ENCODE measurements at places on chromosomes 1 and 21.
A peak's percentile ranks its signal among the peaks of the same experiment; 100 is the strongest.

- DNase-seq: no peak
Observed at GRCh38 chr1:87600854-87601253, 272.2 kb downstream of the LMO4 start.

- DNase-seq: no peak
Observed at GRCh38 chr1:167460836-167461235, 57.5 kb downstream of the CD247 start.

- DNase-seq: no peak
Observed at GRCh38 chr1:180425952-180426351, 76.4 kb downstream of the ACBD6 start.

GRCh38 chr1:23742670-23743286, 493 bp upstream of the ELOA start:
- DNase-seq: no peak

- DNase-seq: no peak
Observed at GRCh38 chr1:221829327-221830015, 87.6 kb upstream of the DUSP10 start.

DNA sequence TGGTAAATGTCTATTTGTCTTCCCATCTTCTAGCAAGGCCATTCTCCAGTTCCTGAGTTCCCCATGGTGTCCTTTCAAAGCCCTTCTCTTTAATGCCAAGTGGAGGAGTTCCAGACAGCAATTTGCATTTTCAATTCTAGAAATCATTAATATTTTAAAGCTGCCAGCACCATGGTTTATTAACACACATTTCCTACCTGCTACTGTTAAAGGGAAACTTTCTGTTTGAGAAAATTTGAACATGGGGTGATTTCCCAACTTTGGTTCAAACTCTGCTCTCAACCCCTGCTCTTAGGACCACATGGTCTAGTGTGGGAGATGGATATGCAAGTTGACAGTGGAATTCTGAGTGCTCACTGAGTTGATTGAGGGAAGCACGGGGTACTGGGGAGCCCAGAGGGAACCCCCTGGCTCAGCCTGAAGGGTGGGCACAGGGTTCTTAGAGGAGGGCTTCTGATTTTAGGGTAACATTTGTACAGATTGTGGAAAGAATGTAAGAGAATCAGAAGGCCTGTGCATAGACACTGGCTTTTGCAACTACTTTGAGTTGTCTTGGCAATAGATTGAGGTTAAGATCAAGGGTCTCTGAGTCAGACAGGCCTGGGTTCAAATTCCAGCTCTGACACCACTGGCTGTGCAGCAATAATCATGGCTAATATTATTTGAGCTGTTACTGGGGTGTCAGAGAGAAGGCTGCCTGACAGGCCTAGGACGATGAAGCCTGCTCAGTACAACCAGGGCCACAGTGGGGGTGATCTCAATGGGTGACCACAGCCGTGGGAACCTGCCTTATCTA, 97.8 kb downstream of the BEND5 start:
- DNase-seq: no peak

DNA sequence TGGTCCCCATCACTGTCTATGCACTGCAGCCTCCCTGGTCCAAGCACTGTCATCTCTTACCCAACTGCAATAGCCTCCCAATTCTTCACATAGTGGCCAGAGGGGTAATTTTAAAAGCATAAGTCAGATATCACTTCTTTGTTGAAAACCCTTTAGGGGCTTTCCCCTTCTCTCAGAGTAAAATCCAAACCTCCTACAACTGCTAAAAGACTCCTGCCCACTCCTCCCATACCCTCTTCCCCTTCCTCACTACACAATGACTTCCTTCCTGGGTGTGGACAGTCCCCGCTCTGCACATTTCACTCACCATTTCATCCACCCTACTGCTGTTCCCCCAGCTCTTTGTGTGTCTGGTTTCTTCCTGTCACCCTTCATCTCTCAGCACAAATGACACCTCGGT, 8.3 kb downstream of the MCOLN2 start:
- DNase-seq: no peak

DNA sequence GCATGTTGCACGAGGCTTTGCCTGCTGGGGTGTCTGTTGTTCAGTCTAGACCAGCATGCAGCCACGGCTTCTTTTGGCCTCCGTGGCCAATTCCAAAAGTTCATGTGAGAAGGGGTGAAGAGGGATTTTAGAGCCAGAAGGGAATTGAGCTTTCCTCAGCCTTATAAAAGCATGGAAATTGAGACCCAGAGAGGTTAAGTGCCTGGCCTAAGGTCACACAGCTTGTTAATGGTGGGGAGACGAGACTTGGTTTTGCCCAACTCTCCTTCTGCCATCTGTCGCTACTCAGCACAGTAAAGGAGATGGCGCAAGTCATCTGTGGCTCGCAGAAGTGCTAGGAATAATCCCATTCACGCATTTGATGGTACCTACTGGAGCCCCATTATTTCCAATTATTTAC, 25.7 kb downstream of the ZBTB18 start:
- DNase-seq: no peak

DNA sequence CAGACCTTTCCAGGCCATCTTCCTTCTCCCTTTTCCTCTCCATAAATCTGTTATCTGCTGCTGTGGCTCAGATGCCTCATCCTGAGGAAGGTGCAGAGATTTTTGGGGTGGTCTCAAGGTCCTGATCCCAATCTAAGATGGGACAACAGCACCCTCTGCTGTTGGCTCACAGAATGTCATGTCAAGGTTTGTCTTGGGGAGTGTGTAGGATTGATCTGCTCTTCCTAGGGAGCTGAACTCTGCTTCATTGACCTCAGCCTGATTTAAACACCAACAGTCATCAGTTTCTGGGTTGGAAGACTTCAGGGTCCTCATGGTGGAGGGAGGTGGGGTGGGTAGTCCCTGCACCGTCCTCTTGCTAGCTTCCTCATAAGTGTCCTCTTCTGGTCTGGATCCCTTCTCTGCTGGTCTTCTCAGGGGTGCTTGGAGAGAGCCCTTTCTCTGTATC, 62.8 kb upstream of the LAX1 start:
- peak; percentile 37 for DNase-seq

- DNase-seq: no peak
Observed at GRCh38 chr1:37765916-37766664, 1.2 kb upstream of the EPHA10 start.

DNA sequence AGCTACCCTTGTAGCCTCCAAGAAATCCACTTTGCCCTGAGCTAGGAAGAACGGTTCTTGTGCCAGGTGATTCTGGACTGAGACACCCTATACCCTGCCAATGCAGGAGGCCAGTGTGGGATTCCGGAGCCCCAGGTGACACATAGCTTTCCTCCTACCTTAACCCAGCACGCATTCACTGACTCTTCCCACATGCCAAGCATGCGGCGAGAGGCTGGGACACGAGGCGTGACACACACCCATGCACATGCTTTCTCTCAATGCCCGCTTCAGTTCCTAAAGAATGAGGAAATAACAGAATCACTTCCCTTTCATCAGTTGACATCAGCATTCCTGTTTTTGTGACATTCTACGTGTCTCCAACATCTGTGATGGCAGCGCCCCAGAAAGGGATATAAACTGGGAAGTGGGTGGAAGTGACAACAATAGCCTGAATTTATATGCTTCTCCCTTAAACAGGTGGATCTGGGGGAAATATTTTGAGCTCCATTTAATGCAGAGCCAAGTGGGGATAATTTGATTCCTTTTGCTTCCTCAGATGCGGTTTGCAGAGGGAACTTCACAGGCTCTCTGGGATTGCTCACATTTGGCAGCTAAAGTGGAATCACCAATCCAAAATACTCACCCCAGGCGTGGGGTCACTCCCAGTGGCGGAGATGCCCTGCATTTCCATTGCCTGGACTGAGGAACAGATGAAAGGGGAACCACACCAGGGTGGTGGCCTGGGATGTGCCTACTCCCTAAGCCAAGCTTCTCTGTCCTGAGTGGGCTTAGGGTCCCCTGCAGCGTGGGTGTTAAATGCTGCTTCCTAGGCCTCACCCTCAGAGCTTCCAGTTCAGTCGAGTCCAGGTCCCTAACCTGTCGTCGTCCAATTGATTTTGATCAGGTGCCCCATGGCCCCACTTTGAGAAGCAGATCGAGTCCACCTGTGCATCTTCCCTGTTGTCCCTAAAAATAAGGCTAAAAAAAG, 445.1 kb downstream of the SIPA1L2 start:
- DNase-seq: no peak

GRCh38 chr1:164311377-164311776, 247.6 kb upstream of the PBX1 start:
- DNase-seq: no peak

DNA sequence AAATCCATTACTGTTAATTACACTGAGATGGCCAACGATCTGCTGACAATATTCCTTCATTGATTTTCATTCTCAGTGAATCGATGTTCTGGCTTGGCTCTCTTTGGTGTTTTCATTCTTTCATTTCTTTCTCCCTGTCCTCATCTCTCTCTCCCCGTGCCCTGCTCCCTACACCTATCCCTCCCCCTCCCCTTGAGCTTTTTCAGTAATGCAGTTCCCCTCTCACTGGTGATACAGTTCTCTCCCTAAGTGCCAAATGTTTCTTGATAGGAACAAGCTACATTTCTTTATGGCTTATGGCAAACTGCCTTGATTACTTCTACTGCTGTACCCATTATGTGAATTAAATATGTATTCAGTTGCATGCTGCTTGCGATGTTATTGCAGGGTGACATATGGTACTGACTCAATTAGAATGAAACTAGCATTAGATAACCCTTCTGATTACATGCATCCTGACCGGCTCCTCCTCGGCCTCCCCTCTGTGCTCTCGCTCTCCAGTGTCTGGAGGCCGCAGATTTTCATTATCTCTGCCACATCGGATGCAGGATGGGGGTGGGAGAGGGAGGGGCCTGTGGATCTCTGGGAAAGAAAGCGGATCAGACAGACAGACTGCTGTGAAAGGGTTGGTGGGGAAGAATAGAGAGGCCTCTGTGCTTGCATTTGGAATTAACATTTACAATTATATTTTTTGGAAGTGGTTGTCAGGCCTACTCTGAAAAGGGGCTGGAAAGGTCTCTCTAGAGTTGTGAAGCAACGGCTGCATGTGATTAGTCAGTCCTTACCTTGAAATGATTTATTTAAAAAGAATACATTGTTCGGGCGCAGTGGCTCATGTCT, 130.9 kb downstream of the PBX1 start:
- DNase-seq: no peak

DNA sequence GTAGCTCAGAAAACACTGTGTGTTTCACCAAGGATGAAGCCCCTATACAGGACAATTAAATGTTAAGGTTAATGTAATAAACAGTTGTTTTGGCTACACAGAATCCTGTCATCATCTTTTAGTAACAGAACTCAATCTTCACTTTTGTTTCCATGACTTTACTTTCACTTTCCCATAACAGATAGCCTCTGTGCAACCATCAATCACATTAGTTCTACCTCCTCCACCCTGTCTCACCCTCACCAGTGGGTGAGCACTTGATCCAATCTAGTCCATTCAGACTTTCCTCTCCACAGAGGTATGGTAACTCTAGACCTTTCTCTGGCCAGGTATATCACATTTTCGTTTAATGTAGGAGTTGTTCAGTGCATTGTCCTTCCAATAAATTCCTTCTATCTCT, 1018.5 kb downstream of the ADGRL2 start:
- no peak for DNase-seq

GRCh38 chr1:198942466-198942865, 303.6 kb downstream of the PTPRC start:
- no peak for DNase-seq

- no peak for DNase-seq
Observed at GRCh38 chr1:41633764-41634163, 149.3 kb upstream of the EDN2 start.

GRCh38 chr21:14609274-14609673, 63.2 kb upstream of the SAMSN1 start:
- DNase-seq: no peak

- DNase-seq: no peak
Observed at GRCh38 chr1:232853994-232854797, 49.0 kb downstream of the MAP10 start.

- no peak for DNase-seq
Observed at GRCh38 chr1:14678011-14678638, 79.6 kb downstream of the KAZN start.

GRCh38 chr1:34645919-34646318, 108.9 kb upstream of the GJB5 start:
- no peak for DNase-seq

GRCh38 chr21:42258885-42259407, 40.0 kb downstream of the ABCG1 start:
- DNase-seq: no peak

DNA sequence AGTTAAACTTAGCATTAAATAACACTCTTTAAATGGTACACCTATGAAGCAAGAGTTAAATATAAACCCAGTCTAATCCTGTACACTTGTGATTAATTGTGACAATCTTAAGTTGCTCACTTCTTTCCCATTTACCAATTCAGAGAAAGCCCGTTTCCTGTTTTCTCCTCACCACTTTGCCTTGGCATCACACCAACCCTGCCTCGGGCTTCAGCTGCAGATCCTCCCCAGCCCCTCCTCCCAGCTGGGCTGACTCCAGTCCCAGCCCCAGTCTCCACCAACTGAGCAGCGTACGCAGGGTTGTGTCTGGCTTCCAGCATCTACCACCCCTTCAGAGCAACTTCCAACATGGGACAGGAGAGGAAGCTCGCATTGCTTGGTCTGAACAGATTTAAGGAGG, 4.1 kb downstream of the PYCR2 start:
- DNase-seq: no peak

- DNase-seq: no peak
Observed at GRCh38 chr1:6962996-6963911, 178.0 kb downstream of the CAMTA1 start.

DNA sequence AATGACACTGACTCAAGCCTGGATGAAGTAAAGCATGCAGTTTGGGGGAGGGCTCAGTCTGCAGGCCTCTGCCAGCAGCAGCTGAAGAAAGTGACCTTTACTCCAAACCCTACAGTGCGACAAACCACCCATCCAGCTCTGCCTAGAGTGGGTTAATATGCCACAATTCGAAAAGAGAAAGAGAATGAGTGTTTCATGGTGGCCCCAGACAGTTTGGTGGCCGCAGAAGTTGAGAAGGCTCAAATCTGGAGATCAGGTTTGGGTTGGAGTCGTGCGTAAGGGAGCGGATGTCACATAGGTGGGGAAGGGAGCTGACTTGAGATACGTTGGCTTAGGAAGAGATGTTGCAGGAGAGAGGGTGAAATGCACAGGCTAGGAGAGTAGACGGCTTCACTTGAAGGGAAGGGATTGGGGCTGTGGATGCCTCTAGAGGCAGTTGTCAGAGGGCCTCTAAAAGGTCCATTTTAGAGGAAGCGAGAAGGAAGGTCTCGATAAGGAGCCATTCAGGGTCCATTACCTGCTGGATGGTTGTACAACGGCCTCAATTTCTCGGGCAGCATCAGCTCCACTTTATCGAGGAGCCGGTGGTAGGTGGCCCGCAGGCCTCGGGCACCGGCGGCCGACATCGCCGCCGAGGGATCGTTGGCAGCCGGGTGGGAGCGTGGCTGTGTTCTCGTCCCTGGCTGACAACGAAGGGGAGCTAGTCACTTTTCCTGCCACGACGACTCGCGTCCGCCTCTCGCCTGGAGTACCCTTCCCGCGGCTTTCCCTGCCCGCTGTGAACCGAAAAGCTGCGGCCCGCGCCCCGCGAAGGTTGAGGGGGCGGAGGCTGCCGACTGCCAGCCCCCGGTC, 1.0 kb upstream of the DCAF6 start:
- DNase-seq: peak; percentile 8

GRCh38 chr1:217542837-217543236, 88.1 kb downstream of the GPATCH2 start:
- DNase-seq: no peak

All from stimulated activated CD4-positive, alpha-beta T cell treated with anti-CD3 and anti-CD28 coated beads, TNF-alpha, amount 100 ng/mL, for 1 hour (primary cell).